ENCODE measurements at places on chromosomes 2 and 18.

DNA sequence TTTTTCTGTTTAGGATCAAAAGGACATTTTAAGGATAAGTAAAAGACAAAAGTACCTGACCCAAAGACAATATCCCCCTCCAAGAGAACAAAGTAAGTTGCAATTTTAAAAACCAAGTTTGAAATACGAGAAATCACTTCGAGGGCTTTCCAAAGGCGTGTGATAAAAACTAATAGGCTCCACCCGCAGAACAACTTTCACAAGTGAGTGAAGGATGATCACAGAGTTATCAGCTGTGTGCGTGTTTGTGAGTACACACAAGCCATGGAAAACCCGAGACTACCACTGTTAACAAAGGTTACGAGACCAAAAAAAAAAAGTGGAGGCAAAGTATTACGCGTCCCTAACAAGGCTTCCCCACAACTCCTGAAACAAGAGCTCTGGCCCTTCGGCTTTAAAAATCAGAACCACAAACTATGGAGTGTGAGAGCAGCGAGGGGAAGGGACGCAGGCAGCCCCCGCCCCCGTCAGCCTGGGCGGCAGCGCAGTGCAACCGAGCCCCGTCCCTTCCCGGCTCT lies 719 bp downstream of the SMAD2 start:
- peak overlapping the region; percentile 90 for H3K27ac ChIP-seq
- no peak for DNase-seq
- H3K27me3 ChIP-seq, result no peaks in the 10 kb centered on the region
- peak overlapping the region; percentile 89 for H3K4me3 ChIP-seq

- H3K27ac ChIP-seq, result no peak overlapping the region
- no peaks in the 10 kb centered on the region for H3K27me3 ChIP-seq
- no peaks in the 10 kb centered on the region for H3K4me1 ChIP-seq
- DNase-seq, result no peak
These were observed 38.0 kb upstream of the COL5A2 start for GRCh38 chr2:189217541-189217940.

DNA sequence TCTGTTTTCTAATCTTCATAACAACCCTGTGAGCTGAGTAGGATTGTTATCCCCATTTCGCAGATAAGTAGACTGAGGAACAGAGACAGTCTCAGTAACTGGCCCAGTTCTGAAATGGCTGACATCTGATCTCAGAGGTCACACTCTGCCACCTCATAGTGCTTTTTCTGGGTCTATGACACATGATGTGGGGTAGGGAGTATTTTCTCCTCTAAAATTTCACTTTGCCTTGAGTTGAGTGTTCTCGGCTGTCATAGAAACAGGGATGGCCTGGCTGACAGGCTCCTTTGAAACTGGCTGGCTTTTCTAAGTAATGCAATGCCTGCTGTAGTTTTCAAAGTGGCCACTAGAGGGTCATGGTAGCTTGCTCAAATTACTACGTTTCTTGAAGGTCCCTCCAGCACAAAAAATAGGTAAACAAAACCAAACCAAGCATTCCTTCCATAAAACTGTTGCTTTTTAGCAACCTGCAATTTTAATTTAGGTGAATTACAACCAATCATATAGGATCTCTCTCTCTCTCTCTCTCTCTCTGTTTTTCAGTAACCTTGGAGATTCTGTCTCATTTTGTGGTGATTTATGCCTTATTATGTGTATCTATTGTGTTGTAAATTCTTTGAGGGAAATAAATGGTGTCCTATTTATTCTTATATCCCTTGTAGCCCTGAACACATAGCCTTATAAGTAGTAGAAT lies 84.2 kb upstream of the TTN start:
- DNase-seq, result peak; percentile 47
- H3K4me1 ChIP-seq, result no peaks in the 10 kb centered on the region
- no peak overlapping the region for H3K4me3 ChIP-seq
- no peak overlapping the region for H3K27ac ChIP-seq
- no peaks in the 10 kb centered on the region for H3K36me3 ChIP-seq

DNA sequence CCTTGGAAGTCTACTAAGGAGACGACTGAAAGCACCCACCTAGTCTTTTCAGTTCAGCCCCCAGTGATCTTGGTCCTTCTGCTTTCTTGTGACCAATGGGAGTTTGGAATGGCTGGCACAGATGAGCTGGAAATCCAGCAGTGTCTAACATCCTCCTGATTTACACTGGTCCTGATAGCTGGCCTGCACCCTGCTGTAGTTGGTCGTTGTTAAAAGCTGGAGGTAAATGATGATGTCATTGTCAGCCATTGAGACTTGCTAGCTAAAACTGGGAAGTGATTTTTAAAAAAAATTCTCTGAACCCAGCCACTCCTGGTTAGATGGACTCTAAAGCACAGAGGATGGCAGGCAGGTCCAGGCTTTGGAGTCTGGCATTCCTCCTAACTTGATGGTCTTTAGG lies 19.3 kb downstream of the CCT7 start:
- no peak overlapping the region for H3K27ac ChIP-seq
- DNase-seq, result no peak
- H3K36me3 ChIP-seq, result peaks cover 30% of the 10 kb centered on the region
- H3K4me3 ChIP-seq, result no peak overlapping the region

- H3K27ac ChIP-seq, result no peak overlapping the region
- no peak overlapping the region for H3K4me3 ChIP-seq
- no peaks in the 10 kb centered on the region for H3K27me3 ChIP-seq
- H3K4me1 ChIP-seq, result no peaks in the 10 kb centered on the region
- no peaks in the 10 kb centered on the region for H3K36me3 ChIP-seq
These were observed 24.1 kb downstream of the RBM43 start for GRCh38 chr2:151237422-151238025.

- H3K4me3 ChIP-seq, result no peak overlapping the region
- H3K4me1 ChIP-seq, result no peaks in the 10 kb centered on the region
These were observed 70.6 kb downstream of the B3GNT2 start for GRCh38 chr2:62266433-62267038.

- H3K4me3 ChIP-seq, result no peak overlapping the region
- H3K27me3 ChIP-seq, result no peaks in the 10 kb centered on the region
- no peaks in the 10 kb centered on the region for H3K4me1 ChIP-seq
- DNase-seq, result no peak
- H3K27ac ChIP-seq, result no peak overlapping the region
These were observed 3.1 kb downstream of the SLC5A7 start for GRCh38 chr2:107989445-107989844.

DNA sequence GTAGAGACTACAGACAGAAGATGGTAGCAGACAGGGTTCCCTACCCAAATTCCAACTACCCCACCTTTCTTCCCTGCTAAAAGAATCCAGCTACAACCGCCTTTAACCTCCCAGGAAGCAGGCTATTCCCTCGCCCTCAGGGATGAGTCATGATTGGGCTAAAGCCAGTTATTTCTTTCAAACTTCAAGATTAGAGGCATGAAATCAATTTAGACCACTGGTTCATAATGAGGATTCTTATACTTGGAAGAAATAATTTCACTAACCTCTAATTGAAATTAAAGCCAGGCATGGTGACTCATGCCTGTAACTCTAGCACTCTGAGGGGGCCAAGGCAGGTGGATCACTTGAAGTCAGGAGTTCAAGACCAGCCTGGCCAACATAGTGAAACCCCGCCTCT lies 20.0 kb downstream of the TRIP12 start:
- peaks cover 2% of the 10 kb centered on the region for H3K36me3 ChIP-seq
- DNase-seq, result no peak
- peaks cover 20% of the 10 kb centered on the region for H3K4me1 ChIP-seq
- peak overlapping the region; percentile 36 for H3K27ac ChIP-seq
- H3K4me3 ChIP-seq, result no peak overlapping the region
- no peaks in the 10 kb centered on the region for H3K27me3 ChIP-seq

DNA sequence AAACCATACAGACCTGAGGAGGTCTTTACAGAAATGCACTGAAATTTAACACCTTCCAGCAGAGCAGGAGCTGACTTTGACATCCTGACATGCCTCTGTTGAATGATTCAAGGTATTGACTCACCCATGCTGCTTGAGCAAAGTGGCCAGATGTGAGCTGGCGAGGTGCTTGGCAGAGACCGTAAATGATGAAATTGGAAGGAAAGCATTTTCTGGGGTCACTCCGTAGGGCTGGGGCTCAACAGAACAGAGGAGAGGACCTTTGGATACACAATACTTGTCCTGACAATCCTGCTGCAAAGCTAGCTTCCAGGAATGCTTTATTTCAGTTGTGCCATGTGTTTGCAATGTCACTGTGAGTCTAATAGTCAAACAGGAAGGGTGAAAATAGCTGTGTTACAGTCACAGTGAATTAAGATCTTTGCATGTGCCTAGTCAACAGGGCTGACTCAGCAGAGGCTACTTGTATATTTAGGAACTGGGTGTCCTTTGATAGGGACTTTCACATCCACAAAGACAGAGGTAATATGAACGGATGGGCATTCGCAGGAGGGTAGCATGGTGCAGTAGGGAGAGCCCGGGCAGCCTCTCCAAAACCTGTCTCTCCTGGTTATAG lies 31.6 kb upstream of the NCK2 start:
- H3K36me3 ChIP-seq, result no peaks in the 10 kb centered on the region
- no peak overlapping the region for H3K4me3 ChIP-seq
- H3K27me3 ChIP-seq, result no peaks in the 10 kb centered on the region
- no peak overlapping the region for H3K27ac ChIP-seq

GRCh38 chr2:27911458-27912210 lies 21.1 kb downstream of the BABAM2 start:
- H3K27me3 ChIP-seq, result no peaks in the 10 kb centered on the region
- no peaks in the 10 kb centered on the region for H3K36me3 ChIP-seq
- no peak overlapping the region for H3K27ac ChIP-seq
- H3K4me1 ChIP-seq, result peaks cover 5% of the 10 kb centered on the region
- DNase-seq, result no peak

- H3K36me3 ChIP-seq, result no peaks in the 10 kb centered on the region
- H3K27me3 ChIP-seq, result no peaks in the 10 kb centered on the region
- H3K4me1 ChIP-seq, result no peaks in the 10 kb centered on the region
- no peak overlapping the region for H3K27ac ChIP-seq
- H3K4me3 ChIP-seq, result no peak overlapping the region
- no peak for DNase-seq
These were observed 312.9 kb upstream of the CDH19 start for GRCh38 chr18:66916834-66917233.

GRCh38 chr2:20608666-20609348 lies 42.1 kb downstream of the HS1BP3 start:
- H3K27me3 ChIP-seq, result no peaks in the 10 kb centered on the region
- H3K36me3 ChIP-seq, result no peaks in the 10 kb centered on the region
- H3K4me3 ChIP-seq, result no peak overlapping the region

DNA sequence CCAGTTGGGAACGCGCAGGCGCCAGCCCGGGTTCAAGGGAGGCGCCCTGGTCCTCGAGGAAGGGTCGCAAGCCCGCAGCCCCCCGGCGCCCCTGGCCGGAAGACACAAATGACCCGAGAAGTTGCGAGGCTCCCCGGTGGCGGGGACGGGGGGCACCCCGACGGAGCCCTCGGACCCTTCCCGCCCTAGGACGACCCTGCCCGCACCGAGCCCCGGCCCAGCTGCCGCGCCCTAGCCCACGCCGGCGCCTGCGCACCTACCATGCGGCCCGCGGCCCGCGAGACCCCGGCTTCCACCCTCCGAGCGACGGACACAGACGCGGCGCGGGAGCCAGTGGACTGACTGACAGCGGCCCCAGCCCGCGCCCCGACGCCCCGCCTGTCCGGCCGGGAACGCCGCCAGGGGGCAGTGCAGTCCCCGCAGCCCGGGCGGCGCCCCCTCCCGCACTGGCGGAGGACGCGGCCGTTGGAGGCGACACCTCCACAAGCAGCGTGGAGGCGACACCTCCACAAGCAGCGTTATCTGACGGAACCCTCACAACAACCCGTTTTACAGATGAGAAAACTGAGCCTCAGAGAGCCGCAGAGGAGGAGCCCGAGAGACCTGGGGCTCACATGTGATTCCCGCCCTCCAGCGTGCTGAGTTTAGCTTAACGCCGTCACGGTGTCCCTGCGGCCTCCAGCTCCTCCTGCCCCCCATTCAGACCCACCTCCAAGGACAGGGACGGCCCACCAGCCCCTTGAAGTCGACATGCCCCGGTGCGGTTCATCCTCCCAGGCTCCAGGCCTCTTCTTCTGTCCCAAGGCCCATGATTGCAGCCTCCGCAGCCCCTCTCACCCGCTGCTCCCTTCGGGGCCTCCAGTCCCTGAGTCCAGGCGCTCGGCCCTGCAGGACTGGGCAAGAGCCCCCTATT lies at the start of gene NMUR1:
Gene NMUR1, minus strand, starts transcription at position 347 of the 913 bp plus-strand sequence. Its CDS starts 84 bp downstream, at position 263.
- H3K36me3 ChIP-seq, result no peaks in the 10 kb centered on the region
- peak within 1 kb of the TSS; percentile 51 for H3K4me3 ChIP-seq
- H3K27me3 ChIP-seq, result no peaks in the 10 kb centered on the region
- H3K4me1 ChIP-seq, result peaks cover 5% of the 10 kb centered on the region

DNA sequence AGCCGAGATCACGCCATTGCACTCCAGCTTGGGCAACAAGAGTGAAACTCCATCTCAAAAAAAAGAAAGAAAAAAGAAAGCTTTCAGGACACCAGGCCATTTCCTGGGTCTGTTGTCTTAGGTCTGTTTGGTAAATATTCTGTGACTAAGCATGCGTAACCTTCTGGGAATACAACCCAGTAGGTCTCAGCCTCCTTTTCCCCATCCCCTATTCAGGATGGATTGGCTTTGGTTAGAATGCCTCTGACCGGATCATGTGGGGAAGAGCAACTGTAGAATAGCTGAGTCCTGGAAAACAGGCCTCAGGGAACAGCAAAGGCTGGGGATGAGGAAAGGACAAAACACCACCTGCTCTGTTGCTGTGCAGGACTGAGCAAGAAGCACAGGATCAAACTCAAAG lies 1.6 kb upstream of the PDCL3 start:
- H3K27me3 ChIP-seq, result no peaks in the 10 kb centered on the region
- H3K36me3 ChIP-seq, result no peaks in the 10 kb centered on the region
- H3K27ac ChIP-seq, result no peak overlapping the region
- H3K4me3 ChIP-seq, result no peak overlapping the region

DNA sequence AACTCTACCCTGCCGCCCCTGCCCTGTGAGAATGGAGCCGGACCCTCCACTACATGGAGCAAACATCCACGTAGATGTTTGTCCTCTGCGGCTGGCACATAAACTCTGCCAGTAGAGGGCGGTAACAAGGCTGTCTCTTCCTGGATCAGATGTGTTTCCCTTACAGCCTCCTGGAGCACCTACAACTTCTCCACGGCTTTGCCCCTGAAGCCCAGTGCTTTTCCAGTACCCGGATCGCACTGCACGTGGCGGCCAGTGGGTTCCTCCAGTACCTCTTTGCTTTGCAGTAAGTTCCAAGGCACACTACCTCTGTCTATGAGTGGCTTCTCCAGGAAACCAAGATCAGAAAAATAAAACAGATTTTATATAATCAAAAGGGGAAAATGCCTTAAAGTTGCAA lies 651.3 kb downstream of the DCDC2C start:
- H3K36me3 ChIP-seq, result no peaks in the 10 kb centered on the region
- H3K4me1 ChIP-seq, result no peaks in the 10 kb centered on the region
- H3K27ac ChIP-seq, result no peak overlapping the region
- H3K27me3 ChIP-seq, result no peaks in the 10 kb centered on the region

- H3K27ac ChIP-seq, result no peak overlapping the region
- DNase-seq, result no peak
- H3K4me3 ChIP-seq, result no peak overlapping the region
- H3K36me3 ChIP-seq, result no peaks in the 10 kb centered on the region
- no peaks in the 10 kb centered on the region for H3K4me1 ChIP-seq
- no peaks in the 10 kb centered on the region for H3K27me3 ChIP-seq
These were observed 117.4 kb upstream of the NABP1 start for GRCh38 chr2:191560411-191560980.
